Lung microvascular endothelial cell (primary cell): ENCODE measurements at places on chromosomes 7 and 10.
A peak's percentile ranks its signal among the peaks of the same experiment; 100 is the strongest.

GRCh38 chr10:43318976-43319960, 52.2 kb upstream of the FXYD4 start:
- DNase-seq: no peak

GRCh38 chr10:75431180-75432111, at the start of gene LRMDA:
Gene LRMDA, plus strand, starts transcription at chr10:75431624.
- DNase-seq: no peak

- DNase-seq: peak; percentile 72
Measured at GRCh38 chr10:119209035-119209735, 1.8 kb downstream of the GRK5 start.

- DNase-seq: no peak
Measured at GRCh38 chr10:112852306-112852705, 97.7 kb upstream of the TCF7L2 start.

GRCh38 chr10:3502673-3503072, 282.3 kb downstream of the KLF6 start:
- no peak for DNase-seq
